ENCODE measurements at places on chromosomes 6 and 20.

- no peak for DNase-seq
These were observed 6.8 kb downstream of the ADISSP start for GRCh38 chr20:3760655-3761348.

DNA sequence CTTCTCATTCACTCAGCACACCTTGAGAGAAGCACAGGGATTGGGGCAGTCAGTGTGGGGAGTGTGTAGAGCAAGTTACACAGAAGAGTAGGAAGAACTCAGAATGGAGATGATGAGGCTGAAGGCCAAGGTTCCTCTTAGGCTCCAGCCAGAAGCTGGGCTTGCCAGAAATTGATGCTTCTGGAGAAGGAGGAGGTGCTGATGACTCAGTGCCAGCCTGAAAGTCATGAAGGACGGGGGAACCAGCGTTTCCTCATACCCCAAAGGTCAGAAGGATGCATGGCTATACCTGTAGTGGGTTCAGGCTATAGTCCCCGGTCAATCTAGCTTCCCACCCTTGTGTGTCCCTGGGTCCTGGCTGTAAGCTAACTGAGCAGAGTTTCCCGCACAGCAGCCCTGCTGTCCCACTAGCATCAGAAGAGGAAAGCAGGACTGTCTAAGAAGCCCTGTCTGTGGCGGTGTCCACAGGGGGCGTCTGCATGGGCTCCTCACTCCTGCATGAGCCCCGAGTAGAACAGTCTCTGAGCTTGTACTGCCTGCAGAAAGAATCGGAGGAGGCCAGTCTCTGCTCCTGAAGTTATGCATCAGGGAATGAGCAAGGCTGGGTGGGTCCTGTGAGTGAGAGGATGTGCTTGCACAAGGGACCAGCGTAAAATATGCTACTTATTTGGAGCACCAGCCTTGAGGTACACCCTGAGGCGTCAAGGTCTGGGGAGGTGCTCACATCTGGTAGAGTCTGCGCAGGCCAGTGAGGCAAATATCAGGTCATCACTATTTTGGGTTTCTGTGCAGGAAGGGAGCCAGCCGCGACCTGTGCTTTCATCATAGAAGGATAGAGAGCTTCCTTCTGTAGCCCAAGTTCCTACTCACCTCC is 148.5 kb downstream of the MRPL14 start:
- DNase-seq, result peak; percentile 45

- peak; percentile 96 for DNase-seq
These were observed 54.3 kb downstream of the SLC22A23 start for GRCh38 chr6:3402310-3403237.

DNA sequence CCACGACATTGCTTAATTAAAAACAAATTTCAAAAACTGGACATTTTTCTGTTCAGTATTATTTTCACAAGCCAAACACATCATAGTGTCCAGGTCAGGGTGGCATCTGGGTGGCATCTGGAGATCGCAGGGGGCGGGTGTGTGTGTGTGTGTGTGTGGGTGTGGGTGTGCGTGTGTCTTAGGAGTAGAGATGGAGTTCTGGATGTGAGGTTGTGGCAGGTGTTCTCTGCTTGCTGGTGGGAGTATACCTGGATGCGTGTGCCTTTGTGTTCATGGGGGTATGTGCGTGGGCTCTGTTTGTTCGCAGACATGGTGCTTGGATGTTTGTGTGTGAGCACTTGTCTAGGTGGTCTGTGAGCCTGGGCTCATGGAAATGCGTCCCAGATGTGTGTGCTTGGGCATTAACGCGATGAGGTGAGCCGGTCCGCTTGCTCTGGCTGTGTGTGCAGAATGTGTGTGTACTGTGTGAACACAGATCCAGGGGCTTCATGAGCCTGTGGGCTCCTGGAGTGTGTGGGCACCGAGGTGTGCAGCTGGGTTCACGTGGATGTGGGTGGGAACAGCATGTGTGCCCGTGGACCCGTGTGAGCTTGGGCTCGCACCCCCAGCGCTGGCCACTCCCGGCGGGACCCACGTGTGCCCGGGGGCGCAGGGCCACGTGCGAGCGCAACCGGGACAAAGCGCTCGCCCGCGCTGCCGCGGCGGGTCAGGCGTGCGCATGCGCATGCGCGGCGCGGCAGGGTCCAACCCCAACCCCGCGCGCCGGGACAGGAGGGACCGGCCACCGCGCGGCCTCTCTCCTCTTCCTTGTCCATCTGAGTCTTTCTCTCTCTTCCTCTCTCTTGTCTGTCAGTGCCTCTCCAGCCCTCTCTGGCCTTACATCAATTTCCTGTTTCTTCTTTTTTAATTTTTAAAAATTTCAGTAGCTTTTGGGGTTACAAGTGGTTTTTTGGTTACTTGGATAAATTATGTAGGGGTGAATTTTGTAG is 60.4 kb downstream of the SRC start:
- peak; percentile 17 for DNase-seq

GRCh38 chr6:21587179-21587960 is 6.2 kb upstream of the SOX4 start:
- peak; percentile 54 for DNase-seq

DNA sequence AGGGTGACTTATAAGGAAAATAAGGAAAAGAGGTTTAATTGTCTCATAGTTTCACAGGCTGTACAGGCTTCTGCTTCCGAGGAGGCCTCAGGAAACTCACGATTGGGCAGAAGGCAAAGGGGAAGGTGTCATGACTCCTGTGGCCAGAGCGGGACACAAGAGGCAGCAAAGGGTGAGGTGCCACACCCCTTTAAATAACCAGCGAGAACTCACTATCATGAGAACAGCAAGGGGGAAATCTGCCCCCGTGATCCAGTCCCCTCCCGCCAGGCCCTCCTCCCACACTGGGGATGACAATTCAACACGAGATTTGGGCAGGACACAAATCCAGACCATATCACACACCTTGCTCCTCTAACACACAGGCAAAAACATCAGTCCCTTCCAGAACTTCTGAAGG is 254.0 kb downstream of the DLL1 start:
- DNase-seq, result no peak

- DNase-seq, result peak; percentile 36
These were observed 108.3 kb downstream of the TNFAIP3 start for GRCh38 chr6:137975188-137975940.

GRCh38 chr6:52144196-52145076 is 41.7 kb upstream of the IL17A start:
- no peak for DNase-seq

DNA sequence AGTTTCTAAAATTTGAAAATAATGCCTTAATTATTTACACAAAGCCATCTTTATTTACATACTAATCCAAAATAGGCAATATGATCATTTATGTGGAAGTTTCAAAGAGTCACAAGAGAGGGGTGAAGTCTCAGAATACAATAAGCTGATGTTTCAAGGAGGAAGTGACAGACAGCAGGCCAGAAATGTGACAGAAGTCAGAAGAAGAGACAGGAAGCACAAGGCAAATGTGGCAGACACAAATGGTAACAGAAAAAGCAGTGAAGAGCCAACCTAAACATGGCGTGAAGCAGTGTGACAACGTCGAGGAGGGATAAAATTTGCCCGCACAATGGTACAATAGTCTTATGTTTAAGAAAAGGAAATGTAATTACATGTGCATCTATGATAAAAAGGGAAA is 59.8 kb downstream of the SHPRH start:
- no peak for DNase-seq
